ENCODE measurements at places on chromosomes 2 and 18.

DNA sequence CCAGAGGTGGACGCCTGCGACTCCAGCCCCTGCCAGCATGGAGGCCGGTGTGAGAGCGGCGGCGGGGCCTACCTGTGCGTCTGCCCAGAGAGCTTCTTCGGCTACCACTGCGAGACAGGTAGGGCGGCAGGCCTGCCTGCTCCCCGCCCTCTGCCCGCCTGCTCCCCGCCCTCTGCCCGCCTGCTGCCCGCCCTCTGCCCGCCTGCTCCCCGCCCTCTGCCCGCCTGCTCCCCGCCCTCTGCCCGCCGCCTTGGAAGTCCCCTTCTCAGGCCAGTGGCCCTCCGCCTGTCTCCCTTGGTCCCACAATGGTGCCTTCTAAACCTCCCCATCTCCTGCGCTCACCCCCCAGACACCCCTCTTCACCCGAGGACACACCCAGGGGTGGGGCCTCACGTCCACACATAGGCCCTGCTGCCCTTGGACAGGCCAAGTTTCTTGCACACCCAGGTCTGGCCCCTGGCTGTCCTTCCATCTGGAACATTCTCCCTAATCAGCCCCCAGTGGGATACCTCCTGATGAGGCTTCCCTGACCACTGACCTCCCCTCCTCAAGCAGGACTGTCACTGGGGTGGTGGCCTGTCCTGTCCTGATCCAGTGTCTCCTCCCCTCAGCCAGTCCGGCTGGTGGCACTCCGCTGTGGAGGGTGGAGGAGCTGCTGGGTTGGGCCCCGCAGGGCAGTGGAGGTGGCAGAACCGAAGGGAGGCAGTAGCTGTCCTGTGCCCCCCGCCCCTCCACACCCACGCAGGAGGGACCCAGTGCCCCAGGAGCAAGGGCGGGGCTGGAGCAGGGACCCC is 37.9 kb downstream of the MTERF4 start:
- DNase-seq, result peak; percentile 25

DNA sequence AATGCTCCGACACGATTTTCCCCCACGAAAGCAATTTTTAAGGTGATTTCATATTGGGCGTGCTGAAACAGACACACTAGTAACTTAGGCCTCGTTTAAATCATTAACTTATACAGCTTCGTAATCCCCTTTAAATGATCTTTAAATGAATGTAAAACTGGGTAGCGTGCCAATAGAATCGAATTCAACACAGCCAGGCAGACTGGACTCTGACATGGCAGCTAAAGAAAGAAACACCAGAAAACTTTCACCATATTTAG is 2.4 kb upstream of the ID2 start:
- DNase-seq, result no peak

DNA sequence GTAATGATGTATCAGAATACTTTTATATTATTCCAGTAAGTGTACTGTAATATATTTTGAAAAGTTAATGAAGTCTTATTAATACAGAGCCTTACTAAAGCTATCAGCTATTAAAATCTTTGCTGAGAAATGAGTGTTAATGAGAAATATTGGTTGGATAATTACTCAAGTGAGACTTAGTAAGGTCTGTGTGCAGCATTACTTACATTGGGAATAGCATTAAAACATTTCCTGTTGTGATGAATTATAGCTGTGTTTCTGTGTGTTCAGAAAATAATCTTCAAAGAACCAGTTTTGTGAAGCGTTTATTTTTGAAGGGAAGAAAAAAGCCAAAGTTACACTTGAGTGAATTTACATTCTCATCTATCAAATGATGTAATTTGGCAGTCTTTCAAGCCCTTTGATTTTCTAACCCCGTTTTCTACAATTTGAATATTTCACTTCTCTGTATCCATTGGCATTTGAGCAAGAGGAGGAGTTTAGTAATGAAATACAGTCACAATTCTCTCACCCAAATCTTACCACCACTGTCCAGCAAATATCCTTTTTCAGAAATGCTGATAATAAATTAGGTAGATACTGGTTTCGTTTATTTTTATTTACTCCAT is 123.5 kb upstream of the BOD1L2 start:
- DNase-seq, result no peak

GRCh38 chr2:11305338-11305737 is 39.1 kb downstream of the ROCK2 start:
- no peak for DNase-seq

GRCh38 chr18:53909668-53910067 is 314.8 kb downstream of the MBD2 start:
- DNase-seq, result no peak

- DNase-seq, result no peak
Measured at GRCh38 chr2:77666251-77666980, 144.2 kb upstream of the LRRTM4 start.

DNA sequence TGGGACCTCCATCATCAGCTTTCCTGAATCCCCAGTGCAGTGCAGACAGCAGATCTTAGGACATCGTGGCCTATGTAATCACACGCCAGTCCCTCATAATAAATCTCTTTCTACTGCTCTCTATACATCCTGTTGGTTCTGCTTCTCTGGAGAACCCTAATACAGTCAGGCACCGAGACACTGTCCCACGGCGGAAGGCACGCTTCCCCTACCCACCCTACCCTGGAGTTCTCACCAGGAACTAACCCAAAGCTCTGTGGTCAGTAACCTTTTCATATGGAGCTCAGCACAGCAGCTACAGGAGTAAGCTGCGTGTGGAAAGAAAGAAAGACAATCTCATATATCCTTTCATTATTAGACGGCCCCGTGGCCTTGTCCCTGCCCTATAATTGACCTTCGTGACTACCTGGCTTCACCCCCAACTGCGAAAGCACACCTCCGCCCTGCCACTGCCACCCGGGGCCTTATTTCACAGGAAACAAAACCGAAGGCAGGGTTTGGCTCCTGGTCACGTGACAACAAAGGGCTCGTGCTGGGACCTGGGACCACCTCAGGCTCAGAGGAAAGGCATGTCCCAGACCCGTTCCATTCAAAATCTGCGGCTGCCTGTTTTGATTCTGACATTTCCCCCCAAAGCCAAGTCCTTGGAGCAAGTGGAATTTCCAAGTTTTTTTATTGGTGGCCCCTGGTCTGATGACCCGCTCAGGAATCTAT is 99.7 kb upstream of the ODC1 start:
- no peak for DNase-seq

GRCh38 chr2:231527955-231528635 is 2.1 kb downstream of the NMUR1 start:
- no peak for DNase-seq

- no peak for DNase-seq
Measured at GRCh38 chr2:115691409-115691808, 1249.0 kb downstream of the DPP10 start.

DNA sequence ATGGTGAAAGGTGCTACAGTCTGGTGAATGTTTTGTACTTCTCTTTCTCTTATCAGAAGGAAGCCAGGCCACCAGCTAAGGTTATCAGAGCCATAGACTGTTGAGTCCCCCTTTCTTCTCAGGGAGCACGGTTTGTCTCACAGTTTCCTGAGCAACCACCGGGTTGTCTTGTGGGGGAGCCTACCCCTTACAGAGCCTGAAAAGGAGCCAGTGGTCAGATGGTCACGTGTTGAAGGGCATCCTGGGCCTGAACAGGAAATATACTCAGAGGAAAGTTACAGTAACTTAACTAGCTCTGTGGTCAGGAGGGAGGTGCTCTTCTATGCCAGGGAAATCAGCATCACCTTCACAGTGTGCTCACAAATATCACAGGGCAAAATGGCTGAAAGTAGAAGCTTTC is 11.6 kb downstream of the CD28 start:
- peak; percentile 37 for DNase-seq

DNA sequence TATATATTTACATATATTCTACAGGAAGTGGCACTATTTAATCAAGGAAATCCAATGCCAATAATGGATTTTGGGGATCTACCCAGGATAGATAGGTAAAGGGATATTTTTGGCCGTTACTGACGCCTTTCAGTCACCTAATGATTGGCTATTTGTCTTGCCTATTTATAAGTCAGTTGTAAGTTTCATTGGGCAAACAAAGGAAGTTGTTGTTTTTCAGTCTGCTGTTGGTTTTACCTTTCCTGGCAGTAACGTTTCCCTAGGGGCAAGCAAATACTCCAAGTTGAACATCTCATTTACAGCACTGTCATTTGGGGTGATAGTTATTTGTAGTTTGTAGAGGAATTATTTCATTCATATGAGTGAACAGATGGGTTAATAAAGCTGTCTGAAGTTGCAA is 17.0 kb upstream of the LANCL1 start:
- DNase-seq, result no peak

DNA sequence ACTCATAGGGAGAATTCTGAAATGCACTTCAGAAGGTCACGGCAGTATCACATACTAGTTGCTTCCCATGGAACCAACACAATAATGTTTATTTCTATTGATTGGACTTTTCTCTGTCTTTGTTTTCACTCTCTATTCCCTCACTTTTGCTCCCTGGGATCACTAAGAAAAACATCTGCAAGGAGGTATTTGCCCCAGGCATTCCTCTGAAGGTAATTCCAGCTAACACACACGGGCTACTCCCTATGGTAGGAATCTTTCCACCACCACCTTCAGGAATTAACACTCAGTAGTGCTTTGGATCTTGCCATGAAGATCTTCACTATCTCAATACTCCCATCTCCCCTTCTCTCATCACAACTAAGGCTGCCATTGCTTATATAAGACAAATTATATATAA is 353.3 kb downstream of the DSC3 start:
- DNase-seq, result no peak

DNA sequence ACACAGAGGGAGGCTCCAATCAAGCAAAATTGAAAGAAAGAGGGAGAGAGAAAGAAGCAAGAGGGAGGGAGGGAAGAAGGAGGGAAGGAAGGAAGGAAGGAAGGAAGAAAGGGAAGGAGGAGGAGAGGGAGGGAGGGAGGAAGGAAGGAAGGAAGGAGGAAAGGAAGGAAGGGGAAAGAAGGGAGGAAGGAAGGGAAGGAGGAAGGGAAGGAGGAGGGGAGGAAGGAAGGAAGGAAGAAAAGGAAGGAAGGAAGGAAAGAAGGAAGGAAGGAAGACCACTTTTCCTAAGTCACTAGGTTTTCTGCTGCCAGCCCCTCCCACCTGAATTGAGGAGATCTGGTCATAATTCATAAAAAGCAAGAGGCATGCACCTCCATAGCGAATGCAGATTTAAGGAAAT is 287.0 kb downstream of the SP3 start:
- DNase-seq, result no peak

DNA sequence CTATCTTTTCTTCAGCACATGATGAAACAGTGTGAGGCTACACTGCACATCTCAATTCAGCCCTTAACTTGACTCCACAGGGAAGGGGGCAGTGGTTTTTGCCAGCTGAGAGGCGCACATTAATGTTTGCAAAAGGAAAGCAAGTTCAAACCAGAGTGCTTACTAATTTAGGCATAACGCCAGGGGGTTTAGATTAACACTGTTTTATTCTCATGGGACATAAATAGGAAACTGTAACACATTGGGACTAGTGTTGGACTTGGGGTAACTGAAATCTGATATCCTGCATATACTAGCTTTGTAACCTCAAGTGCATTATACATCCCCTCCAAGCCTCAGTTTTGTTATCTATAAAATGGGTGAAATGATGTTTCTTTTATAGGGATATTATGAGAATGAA is 821.2 kb upstream of the ID2 start:
- no peak for DNase-seq

- DNase-seq, result no peak
Measured at GRCh38 chr2:9076210-9076609, 72.7 kb upstream of the MBOAT2 start.

- DNase-seq, result no peak
Measured at GRCh38 chr2:75464348-75464946, 96.3 kb downstream of the EVA1A start.

GRCh38 chr18:58117786-58118403 is 73.9 kb downstream of the NEDD4L start:
- DNase-seq, result no peak

DNA sequence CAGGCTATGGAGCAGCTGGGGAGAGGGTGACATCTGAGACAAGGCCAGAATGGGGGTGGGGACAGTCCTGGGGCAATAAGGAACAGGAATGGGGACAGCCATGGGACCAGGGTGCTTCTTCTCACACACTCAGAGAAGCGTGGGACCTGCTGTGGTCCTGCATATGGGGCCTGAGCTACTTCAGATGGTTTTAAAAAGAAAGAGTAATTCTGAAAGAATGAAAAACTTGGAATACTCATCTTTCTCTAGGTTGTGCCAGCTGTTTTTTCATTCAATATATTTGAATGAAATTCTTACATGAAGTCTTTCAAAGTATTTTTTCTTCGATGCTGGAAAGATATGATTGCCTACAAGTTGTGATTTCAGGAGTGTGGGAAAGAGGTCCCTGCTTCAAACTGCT is 227.5 kb upstream of the APCDD1 start:
- no peak for DNase-seq

GRCh38 chr2:551621-552020 is 125.6 kb downstream of the TMEM18 start:
- no peak for DNase-seq

GRCh38 chr2:226086190-226086589 is 686.7 kb downstream of the NYAP2 start:
- no peak for DNase-seq

DNA sequence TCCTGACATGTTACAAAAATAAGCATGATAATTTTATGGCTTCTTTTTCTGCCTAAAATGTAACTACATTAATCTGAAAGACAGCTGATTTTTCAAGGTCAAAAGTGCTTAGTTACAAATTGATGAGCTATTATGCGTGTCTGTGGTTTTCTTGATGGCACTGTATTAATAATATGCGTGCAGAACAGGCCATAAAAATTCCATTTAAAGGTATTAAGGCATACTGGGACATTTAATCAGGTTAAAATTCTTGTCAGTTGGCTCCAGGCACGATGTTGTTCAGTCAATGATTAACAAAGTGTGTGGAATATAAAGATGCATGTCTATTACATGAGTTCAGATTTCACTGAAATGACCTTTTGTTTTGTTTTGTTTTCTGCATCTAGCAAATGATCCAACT is 420.1 kb upstream of the ZNF804A start:
- DNase-seq, result no peak

DNA sequence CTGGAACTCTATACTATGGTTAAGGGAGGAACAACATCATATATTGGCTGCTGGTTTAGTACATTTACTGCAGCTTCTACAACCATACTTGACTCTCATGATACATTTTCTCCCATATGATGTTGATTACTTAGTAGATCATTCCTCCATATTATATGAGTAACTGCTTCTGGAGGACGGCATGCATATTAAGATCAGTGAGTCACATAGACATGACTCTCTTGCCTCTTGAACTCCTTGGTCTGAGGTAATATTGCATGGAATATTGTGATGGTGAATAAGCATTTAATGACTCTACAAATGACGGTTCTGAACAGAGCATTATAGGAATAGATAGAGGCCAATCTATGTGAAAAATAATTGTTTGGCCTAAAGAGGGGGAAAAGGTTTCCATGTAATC is 418.8 kb upstream of the SPHKAP start:
- DNase-seq, result no peak

- no peak for DNase-seq
Measured at GRCh38 chr18:24763765-24764513, 303.5 kb downstream of the HRH4 start.

All from activated effector memory CD4-positive, alpha-beta T cell treated with Interleukin-2 at 50 U/mL for 16 hours (primary cell).